ENCODE measurements at places on chromosomes 7 and 10.

- no peak for DNase-seq
These were observed 56.6 kb upstream of the CELF2 start for GRCh38 chr10:10961072-10961471.

DNA sequence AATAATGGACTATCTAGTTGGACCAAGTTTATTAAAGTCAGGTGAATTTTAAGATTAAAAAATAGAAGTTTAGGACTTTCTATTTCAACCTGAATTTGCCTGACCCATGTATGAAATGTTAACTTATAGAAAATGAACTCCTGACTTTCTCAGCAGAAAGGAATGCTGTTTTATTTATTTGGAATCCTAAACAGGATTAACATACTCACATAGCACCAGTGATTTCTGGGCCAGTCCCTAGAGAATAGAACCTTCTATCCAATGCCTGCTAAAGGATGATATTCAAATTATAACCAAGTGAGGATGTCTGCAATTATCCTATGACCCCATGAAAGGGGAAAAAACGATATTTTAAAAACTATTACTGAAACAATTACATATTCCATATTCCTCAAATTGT is 148.8 kb downstream of the CHRM2 start:
- DNase-seq = peak; percentile 14

- no peak for DNase-seq
These were observed 248.2 kb upstream of the TCF7L2 start for GRCh38 chr10:112701878-112702255.

- no peak for DNase-seq
These were observed 12.2 kb downstream of the UBE3C start for GRCh38 chr7:157150882-157151281.

GRCh38 chr7:131040467-131040932 is 287.2 kb upstream of the MKLN1 start:
- peak; percentile 79 for DNase-seq

DNA sequence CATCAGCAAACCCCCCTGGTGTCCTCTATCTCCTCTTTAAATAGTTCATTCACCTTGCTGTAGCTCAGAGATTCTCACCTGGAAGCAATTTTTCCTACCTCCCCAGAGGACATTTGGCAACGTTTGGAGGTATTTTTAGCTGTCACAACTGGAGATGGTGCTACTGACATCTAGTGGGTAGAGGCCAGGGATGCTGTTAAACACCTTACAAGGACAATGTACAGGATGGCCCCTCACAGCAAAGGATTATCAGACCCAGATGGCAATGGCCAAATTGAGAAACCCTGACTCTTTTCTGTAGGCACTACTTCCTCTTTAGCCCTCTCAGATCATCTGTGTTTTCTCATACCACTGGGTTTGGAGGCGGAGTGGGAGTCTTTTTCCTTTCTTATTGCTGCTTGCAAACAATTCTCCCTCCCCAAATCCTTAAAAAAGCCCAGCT is 13.2 kb upstream of the TRA2A start:
- peak; percentile 74 for DNase-seq

- DNase-seq = no peak
These were observed 76.4 kb upstream of the BET1 start for GRCh38 chr7:94080551-94080950.

DNA sequence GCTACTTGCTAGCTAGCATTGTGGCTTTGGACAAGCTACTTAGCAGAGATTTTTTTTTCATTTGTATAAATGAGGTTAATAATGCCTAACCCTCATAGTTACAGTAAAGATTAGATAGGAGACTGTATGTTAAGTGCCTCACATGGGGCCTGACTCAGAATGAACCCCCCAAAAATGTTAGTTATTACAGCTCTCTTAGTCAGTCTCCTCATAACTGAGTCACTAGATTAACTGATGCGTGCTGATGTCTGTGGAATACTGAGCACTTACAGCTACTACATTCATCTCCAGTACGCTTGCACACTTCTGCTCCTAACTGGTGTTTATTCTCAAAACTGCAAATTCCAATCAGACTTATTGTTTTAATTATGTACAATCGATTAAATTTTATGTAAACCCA is 315.3 kb downstream of the SNX13 start:
- peak; percentile 80 for DNase-seq

- DNase-seq = no peak
These were observed 314.7 kb upstream of the ZNF32 start for GRCh38 chr10:43963379-43963778.

DNA sequence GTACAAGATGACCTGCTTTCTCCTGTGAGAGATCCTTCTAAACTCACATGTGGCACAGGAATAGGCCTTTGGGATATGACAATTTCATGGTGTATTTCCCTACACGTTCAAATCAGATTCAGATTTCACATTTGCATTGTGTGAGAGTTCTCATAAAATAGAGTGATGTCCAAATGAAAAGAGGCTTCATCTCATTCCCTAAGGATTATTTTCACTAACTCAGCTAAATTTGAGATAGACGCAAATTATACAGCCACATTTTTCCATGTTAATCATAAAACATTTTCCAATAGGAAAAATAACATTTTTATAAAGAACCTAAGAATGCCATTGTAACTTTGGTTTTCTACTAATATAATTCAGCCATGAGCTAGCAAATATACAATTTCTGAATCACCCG is 35.5 kb upstream of the PARD3 start:
- no peak for DNase-seq

GRCh38 chr7:1947586-1948217 is 277.6 kb downstream of the ELFN1 start:
- DNase-seq = no peak

DNA sequence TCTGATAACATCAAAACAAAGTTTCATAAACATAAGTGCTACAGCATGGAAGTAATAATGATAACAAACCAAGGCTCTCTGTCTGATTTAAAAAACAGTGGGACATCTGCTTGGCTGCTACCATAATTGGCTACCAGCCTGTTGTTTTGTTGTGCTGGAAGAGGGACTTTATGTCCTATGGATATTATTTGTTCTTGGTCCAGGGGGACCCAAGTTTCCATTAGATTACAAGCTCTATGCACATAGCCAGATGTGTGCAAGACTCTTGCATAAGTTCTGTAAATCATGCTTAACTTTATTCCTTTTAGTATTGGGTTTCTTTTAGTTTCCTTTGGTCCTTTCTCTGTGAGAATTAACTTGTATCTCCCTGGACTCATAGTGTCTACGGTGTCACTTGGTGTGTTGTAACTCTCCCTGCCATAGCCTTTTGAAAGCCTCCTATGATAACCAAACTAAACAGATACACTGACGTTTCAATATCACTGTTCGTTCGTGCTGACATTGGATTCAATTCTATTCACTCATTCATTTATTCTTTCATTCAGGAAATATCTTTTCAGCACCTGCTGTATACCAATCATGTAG is 41.4 kb upstream of the CD36 start:
- DNase-seq = no peak

- no peak for DNase-seq
These were observed 19.7 kb upstream of the PON2 start for GRCh38 chr7:95454438-95455045.

GRCh38 chr7:111439977-111440376 is 122.3 kb downstream of the IMMP2L start:
- no peak for DNase-seq

DNA sequence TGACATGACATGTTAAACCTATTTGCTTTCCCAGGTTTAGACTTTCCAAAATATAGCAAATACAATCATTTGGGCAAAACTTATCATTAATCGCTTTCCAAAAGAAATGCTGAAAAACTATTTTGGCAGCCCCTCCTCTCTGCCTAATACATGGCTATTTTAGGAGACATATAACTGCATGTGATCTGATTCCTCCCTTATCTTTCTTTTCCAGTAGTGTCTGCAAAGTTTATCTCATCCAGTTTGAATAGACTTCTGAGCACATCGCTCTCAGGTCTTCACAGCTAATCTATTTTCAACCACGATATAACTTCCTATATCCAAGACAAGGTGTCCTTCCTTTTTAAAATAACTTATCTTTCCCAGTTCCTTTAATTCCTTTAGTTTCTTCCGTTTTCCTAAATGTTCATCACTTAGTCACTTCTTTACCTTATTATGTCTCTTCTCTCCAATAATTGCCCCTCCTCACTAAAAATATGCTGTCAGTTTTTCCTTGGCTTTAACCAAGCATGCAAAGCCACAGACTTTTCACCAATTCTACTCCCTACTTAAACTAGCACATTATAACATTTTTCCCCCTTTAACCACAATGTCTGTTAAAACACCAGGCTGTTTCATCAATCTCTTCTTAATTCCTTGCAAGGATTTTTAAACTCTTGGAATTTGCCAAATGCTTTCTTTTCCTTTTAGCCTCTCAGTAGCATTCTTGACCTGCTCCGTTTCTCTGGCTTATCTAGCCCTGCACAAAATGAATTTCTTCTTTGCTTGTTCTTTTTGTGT is 24.4 kb downstream of the GNG11 start:
- DNase-seq = no peak

- peak; percentile 85 for DNase-seq
These were observed 575 bp downstream of the DLG5 start for GRCh38 chr10:77925795-77926565.

DNA sequence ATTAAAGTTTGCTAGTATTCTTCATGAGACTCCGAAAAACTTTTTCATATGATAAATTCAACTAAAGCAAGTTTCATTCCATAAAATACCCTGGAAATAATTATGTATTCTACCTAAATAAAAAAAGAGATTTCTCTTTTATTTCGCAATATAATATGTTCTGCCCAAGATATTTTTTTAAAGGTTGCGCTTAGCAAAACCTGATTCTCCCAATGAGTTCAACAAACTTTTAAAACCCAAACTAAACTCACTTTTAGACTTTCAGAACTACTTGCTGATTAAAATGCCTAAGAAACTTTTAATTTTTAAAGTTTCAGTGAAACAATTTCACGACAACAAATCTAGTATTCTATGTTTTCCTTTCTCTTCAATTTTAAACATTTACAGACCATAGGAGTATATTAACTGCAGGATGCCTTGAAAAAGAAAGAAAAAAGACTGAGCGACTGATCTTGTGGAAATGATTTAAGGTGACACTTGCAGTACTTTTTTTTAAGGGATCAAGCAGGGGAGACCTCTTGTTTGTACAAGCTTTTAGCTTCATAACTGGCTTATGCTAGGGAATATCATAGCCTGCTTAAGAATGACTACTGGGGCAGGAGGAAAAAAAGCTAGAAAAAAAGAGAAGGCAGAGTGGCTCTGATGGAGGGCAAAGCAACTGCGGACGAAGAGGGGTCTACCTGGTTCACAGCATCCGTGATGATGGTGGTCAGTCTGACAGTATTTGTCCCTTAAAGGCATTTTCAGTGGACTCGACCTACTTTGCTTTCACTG is 1.5 kb downstream of the ZNF800 start:
- no peak for DNase-seq

- no peak for DNase-seq
These were observed 344.7 kb downstream of the ARL4A start for GRCh38 chr7:13032084-13032483.

GRCh38 chr10:102832987-102833386 is 4.2 kb downstream of the CYP17A1 start:
- DNase-seq = no peak

DNA sequence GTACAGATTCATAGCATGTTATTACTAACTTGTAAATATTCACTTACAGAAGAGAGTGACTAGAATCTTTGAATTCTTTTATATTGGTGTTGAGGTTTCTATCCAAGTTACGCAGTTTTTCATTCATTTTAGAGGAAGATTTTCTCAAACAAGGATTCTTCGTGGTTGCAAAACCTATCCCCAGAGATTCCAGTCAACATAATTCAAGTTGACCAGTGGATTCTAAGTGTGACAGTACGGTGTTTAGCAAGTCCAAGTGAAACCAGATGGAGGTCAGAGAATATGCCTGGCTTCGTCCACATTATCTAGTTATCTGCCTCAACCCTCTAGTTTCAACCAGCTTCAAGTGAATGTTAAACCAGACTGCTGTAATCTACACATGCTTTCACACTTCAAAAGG is 131.9 kb downstream of the SDK1 start:
- DNase-seq = no peak

DNA sequence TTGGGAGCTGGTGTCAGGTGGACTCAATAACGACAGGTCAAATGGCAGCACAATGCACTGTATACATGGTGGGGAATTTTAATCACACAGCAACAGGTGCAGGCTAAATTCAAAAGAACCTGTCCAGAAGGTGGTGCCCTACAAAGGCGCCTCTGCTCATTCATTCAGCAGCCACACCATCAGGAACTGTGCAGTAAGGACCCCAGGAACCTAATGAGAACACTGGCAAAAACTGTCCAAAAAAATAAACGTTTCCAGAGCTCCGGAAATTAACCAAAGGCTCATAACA is 21.9 kb upstream of the CRYGN start:
- peak; percentile 15 for DNase-seq

GRCh38 chr10:86389441-86390193 is 23.0 kb upstream of the GRID1 start:
- no peak for DNase-seq

DNA sequence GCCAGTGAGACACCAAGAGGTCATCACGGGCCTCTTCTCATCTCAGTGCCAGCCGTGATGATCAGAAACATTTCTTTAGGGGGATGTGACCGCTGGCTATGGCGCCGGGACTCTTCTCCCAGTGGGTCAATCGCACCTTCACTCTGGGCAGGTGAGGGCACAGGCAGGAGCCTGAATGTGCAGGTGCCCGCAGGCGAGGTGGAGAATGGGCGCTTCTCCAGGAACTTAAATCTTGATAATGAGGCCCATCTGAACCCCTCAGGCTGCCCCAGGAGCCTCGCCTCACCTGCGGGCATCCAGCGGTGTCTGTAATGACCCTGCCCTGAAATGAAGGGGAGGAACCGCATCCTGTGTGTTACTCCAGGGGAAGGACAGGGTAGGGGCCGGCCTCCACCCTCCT is 204.7 kb downstream of the ADARB2 start:
- DNase-seq = no peak

DNA sequence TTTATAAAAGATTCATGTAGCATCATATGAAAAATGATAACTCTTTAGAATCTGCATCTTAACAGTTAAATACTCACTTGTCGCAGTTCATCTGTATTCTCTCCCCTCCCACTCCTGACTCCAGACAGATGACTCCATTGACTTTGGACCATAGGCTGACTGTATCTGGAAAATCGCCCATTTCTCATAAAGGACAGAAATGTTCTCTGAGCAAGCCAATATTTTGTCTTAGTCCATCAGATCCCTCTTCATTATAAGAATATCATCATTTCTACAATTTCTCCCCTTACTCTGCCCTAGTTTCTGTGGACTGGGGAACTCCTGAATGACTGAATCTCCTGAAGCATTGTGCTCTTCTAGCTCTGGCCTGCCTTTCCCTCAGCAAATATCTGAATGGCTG is 125.4 kb downstream of the SEMA3D start:
- no peak for DNase-seq
